ENCODE measurements at places on chromosomes 16 and 17.

- no peak for DNase-seq
Observed at GRCh38 chr17:76004750-76005262, 4.2 kb downstream of the CDK3 start.

DNA sequence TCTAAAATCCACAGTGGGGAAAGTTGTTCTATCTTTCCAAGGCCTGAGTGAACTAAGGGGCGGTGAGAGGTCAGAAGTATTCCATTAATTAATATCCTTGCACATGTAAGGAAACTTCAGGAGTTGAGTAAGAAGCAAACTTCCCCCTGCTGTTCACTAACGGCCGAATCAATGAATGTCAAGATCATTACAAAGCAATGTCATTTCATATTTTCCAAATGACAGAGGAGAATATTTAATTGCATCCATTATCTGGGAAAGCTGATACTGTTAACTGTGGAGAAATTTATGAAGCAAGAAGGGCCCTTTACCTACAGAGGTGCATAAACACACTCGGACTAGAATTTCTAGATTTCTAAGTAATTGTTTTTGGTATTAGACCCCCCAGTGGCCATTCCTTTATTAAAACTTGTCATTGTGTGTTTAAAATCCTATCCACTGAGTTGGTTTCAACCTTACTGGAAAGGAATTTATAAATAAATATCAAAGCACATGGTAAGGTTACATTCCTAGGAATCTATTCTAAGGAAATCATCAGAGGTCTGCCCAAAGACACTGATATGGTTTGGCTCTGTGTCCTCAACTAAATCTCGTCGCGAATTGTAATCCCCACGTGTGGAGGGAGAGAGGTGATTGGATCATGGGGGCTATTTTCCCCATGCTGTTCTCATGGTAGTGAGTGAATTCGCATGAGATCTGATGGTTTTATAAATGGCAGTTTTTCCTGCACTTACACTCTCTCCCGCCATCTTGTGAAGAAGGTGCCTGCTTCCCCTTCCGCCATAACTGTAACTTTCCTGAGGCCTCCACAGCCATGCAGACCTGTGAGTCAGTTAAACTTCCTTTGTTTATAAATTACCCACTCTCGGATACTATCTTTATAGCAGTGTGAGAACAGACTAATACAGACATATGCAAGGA lies 20.4 kb upstream of the SMURF2 start:
- DNase-seq: no peak

DNA sequence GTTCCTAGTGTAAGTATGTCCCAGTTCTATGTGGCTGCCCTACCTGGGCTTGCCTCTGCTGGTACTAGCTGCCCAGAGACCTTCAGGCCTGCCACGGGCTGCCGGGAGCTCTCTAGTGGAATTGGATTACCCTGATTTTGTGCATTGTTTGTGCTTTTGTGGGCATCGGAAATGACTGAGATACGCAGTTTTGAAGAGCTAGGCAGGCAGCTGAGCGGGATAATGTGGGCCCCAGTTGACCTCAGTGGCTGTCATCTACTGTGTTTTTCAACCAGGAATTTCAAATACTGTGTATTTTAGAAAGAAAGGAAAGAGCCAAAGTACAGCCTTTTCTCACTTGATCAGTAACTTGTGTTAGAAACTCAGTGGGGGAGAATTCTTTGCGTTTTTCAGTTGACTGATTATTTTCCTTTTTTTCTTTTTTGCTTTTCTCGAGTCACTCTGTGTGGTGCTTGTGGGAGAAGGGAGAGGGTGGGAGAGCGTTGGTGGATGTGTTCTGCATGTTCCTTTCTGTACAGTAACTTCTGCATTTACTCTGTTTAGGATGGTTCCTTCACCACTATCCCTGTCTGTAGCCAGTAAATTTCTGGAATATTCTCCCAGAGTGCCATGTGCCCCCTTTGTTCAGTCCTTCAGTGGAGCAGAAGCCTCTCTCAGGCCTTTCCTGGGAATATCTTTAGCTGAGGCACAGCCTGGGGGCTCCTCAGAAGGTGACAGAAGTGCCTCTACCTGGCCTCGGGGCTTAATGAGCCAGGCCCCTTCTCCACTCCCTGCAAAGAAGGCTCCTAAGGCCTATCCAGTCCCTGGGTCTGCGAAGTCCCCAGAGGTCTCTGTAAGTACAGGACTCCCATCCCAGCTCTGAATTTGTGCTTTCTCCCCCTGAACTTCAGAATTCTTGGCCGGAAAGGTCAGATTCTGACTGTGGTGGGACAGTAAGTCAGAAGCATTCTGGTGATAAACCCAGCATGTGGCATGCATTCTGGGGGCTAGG lies 15.0 kb upstream of the SLC12A3 start:
- no peak for DNase-seq

DNA sequence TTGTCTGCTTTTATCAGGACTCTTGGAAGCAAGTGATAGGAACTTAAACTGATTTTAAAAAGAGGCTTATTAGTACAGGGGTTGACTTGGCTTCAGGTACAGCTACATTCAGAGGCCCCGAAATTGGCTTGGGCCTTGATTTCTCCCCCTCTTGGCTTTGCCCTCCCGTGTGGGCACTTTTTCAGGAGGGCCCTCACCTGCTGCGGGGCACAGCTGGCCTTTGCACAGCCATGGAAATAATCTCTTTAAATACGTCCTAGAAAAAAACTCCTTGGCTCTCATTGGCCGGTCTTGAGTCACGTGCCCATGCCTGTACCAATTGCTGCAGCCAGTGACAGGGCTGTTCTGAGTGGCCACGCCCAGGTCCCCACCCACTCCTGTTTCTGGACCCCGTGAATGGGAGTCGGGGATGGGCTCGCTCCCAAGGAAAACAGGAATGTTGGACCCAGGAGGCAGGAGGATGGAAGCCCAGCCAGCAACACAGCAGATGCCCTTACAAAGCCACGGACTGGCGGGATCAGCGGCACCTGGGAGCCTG lies 15.0 kb downstream of the CA5A start:
- no peak for DNase-seq

DNA sequence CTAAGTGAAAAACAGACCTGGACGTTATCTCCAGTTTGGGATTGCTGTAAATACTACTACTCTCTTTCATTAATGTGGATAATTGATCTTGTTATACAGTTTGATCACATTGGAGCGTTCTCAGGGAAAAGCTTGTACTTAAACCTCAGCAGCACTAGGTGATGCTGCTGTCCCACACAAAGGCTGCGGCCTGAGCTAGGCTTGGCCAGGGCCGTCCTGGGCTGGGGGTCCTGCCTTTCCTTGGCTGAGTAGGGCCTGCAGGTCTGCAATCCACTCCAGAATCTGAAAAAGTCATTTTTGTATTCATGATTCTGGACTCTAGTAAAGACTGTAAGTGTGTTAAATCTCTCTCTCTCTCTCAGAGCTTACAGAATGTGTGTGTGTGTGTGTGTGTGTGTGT lies 23.7 kb upstream of the PMFBP1 start:
- no peak for DNase-seq

GRCh38 chr17:73815474-73815873 lies 171.2 kb upstream of the SDK2 start:
- DNase-seq: no peak

- DNase-seq: no peak
Observed at GRCh38 chr16:65312071-65312470, 190.2 kb upstream of the CDH11 start.

- no peak for DNase-seq
Observed at GRCh38 chr17:7141824-7142223, 27.2 kb upstream of the ASGR2 start.

- DNase-seq: no peak
Observed at GRCh38 chr16:3759736-3760135, 42.4 kb upstream of the TRAP1 start.

DNA sequence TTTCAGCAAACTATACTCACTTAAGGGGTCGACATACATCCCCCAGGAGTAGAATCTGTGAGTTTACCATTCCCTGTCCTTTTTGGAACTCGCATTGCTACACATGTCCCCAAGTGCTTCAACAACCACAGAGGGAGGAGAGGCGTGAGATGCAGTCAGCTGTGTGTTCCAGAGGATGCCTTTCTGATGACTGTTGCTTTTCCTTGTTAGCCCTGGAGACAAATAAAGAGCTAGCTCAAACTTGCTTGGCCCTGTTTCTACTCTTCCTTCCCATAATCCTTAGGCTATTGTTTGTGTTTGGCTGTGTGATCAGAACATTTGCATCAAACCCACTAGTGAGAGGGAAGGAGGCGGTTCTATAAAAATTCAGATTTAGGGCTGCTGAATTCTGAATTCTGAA lies 264.0 kb downstream of the ENGASE start:
- DNase-seq: peak; percentile 8

- DNase-seq: no peak
Observed at GRCh38 chr17:36151891-36152638, 24.4 kb downstream of the TBC1D3B start.

DNA sequence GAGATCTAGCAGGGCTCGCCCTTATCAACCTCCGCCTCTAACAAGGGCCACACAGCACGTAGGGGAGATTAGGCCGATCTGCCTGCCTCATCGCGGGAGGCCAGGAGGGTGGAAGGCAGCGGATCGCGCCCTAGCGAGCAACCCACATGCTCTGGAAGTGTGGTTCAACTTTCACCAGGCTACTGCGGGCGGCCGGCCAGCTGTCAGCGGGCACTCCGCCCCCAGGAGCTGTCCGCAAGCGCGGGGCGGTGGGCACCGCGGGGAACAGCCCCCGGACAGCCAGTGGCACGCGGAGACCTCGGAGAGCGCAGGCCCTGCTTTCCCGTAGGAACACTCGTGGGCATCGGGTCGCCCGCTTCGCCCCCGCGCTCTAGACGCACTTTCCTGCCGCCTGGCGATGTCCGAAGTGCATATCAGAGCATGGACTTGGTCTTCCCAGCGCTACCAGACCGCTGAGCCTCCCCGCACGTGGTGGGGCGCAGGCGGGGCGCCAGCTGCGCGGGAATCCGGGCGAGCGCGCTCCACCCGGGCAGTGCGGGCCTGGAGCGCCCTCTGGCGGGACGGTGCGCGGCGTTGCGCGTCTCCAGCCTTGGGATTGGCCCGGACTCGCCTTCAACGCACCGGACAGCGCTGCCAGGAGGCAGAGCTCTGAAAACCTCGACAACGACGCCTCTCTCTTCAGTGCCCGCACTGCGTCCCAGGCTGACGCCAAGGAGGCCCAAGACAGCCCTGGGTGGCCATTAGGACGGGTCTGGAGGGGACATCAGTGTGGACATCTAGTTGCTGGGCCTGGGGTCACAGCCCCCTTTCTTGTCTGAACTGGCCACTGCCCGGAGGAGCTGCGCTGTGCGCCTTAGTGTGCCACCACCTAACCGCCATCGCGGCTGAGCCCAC lies 3.6 kb upstream of the ZNHIT3 start:
- DNase-seq: peak; percentile 61

DNA sequence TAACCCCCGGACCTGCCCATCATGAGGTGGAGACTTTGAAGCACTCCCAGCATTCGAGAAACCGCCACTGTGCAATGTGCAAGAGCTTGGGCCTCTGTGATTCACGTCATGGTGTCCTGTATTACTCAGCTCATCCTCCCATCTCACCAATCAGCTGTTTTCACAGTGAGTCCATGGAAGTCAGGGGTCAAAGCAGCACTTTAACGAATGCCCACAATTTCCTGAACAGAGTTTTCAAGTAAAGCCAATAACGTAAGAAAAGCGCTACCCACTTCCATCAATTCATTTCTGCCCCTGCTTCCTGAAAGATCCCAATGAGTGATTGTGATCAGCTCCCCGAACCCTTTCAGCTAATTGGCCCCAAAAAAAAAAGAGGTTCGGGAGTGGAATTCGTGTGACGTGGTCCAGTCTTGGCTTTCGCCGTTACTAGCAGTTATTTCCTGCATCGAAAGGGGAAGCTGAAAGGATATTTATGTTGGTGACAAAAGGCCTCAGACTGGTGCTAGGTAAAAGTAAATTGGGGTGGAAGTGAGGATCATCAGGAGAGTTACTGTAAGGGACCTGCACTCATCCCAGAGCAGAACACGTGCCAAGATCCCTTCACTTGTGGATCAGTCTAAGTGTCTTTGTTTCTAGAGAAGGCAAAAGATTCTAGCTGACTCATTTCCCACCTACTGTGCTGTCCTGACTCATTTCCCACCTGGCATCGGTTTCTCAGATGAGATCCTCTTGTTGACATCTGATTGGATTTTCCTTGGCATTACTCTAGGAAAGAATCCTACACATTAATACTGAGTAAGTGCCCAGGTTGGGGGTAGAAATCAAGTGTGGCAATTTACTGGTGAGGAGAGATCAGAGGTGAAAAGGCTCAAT lies 136.7 kb upstream of the NUDT7 start:
- peak; percentile 16 for DNase-seq

DNA sequence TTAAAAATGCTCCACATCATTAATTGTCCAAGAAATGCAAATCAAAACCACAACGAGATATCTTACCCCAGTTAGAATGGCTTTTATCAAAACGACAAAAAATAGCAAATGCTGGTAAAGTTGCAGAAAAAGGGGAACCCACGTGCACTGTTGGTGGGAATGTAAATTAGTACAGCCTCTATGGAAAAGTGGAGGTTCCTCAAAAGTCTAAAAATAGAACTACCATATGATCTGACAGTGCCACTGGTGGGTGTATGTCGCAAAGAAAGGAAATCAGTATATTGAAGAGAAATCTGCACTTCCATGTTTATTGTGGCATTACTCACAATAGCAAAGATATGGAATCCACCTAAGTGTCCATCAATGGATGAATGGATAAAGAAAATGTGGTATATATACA lies 38.2 kb upstream of the ZFHX3 start:
- no peak for DNase-seq

GRCh38 chr17:73958453-73958852 lies 245.0 kb upstream of the RPL38 start:
- DNase-seq: no peak

GRCh38 chr17:68847711-68848110 lies 107.5 kb downstream of the ABCA8 start:
- peak; percentile 6 for DNase-seq

GRCh38 chr16:15966420-15966819 lies 17.0 kb downstream of the ABCC1 start:
- DNase-seq: no peak

DNA sequence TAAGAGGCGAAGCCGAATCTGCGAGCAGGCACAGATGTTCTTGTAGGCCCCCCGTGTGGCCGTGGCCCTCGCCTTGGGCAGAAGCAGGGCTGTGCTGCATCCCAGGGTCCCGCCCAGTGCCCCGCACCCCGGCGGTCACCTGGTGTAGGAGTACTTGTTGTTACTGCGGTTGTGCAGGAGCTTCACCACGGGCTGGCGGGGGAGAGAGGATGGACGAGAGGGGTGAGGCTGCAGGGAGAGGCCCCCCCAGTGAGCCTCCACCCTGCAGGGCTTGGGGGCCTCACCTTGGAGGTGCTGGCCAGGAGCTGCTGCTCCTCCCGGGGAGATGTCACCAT lies 11.4 kb downstream of the ASPHD1 start:
- no peak for DNase-seq

GRCh38 chr16:14527411-14528044 lies 102.5 kb downstream of the PARN start:
- no peak for DNase-seq

GRCh38 chr17:81302861-81303333 lies 7.8 kb upstream of the SLC38A10 start:
- no peak for DNase-seq
